AG10803 (cell line): ENCODE measurements at places on chromosomes 12 and 14.

- peak; percentile 43 for DNase-seq
Observed at GRCh38 chr12:122875590-122876220, 20.2 kb downstream of the VPS37B start.

DNA sequence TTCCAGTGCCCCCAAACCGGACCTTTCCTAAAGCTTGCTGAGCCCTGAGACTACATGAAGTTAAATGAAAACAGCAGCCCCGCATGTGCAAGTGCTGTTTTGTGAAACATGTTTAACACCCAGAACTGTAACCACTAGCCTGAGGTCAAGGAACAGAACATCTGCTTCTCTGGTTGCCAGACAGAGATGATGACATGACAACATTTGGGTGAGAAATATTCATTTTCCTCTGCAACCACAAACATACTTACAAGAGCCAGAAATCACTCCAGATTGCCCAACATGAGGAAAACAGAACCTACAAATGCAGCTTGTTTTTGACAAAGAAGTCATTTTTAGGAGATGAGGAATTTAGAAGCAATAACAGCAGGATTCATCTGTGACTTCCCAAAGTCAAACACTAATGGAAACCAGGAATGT is 110.4 kb downstream of the BCAT1 start:
- DNase-seq: peak; percentile 99

DNA sequence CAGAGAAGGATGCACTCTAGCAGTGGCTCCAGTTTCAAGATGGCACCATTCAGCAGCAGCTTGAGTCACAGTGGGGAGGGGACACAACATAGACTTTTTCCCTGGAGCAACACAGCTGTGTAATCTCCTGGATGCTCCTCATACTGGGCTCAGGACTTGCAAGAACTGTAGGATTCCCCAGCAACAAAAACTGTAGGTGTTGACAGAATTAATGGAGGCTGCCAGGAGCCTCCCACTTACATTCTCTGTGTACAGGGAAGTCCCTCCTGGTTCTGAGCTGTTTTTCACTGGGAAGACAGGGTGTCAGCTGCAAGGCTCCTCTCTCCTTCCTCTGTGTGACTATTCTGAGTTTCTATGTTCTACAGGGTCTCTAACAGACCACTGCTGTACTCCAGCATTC is 217.9 kb downstream of the KIF21A start:
- no peak for DNase-seq

- no peak for DNase-seq
Observed at GRCh38 chr14:84937449-84937848, 592.5 kb upstream of the FLRT2 start.

DNA sequence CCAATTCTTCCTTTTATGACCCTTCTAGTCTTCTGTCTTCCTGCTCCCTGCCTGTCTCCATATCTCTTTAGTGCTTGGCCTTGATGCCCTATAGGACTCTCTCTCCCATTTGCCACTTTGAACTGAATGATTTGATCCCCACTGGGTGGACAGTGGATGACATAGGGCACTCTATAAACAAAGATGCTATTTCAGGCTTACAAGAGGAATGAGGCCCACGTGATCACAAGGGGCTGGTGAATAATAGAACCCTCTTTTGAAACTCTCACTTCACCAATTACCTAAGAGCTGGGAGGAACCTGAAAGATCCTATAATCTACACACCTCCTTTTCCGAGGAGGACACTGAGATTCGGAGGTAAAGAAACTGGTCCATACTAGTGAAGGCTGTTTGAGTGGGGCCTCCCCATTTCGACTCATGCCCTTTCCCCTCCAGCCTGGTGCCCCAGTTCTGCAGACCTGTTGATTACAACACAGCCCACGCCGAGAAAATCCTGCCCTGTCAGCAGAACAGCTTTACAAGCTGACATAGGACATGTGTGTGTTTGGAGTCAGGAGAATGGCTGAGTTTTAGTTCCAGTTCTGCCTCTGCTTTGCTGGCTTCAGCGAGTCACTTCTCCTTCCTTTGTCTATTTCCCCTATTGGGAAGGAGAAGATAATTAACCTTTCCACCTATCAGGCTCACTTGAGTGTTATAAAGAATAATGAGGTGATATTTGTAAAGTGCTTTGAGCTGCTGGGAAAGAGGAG is 400.3 kb downstream of the ZFP36L1 start:
- no peak for DNase-seq

GRCh38 chr14:104149617-104150135 is 11.3 kb downstream of the KIF26A start:
- DNase-seq: no peak

GRCh38 chr12:83739607-83740006 is 1052.9 kb downstream of the TMTC2 start:
- DNase-seq: no peak

- DNase-seq: no peak
Observed at GRCh38 chr12:64218597-64218996, 3.5 kb downstream of the KICS2 start.

DNA sequence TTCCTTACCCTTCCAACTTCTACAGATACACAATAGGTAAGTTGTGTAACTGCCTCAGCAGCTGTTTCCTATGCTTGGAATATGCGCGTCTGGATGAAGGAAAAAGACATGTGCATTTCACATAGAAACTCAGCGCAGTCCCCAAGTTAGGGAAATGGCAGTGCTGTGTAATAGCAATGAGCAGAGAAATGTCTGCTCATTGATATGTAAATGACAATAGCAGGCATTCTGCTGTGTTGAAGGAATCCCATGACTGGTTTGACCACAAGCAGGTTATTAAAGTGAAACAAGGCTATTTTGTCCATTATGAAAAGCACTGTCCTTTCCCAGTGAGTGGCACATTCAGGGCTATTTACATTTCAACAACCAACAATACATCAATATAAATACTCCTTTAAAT is 106.6 kb downstream of the BTG1 start:
- no peak for DNase-seq

- DNase-seq: no peak
Observed at GRCh38 chr14:36505892-36506731, 13.9 kb downstream of the NKX2-1 start.

- DNase-seq: no peak
Observed at GRCh38 chr12:46100551-46101484, 110.4 kb upstream of the SCAF11 start.
